ENCODE measurements at places on chromosomes 4 and X.

- no peak for DNase-seq
Observed at GRCh38 chr4:24668956-24669355, 84.6 kb upstream of the DHX15 start.

DNA sequence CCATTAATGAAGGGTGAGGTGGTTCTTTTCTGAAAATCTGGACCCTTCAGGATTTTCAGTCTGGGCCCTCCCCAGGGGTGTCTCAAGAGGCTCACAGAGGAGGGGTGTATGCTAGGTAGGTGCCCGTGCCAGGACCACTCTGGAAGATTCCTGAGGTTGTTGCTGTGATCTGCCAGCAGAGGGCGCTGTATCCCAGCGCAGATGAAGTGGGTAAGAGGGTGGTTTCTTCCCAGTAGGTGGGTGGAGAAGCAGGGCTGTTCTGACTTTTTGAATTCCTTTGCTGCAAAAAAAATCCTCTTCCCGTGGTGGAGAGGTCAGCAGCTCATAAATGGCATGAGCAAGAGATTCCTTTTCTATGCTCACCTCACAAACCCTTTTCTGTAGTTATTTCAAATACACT lies 51.1 kb downstream of the SCML1 start:
- DNase-seq: peak; percentile 60

DNA sequence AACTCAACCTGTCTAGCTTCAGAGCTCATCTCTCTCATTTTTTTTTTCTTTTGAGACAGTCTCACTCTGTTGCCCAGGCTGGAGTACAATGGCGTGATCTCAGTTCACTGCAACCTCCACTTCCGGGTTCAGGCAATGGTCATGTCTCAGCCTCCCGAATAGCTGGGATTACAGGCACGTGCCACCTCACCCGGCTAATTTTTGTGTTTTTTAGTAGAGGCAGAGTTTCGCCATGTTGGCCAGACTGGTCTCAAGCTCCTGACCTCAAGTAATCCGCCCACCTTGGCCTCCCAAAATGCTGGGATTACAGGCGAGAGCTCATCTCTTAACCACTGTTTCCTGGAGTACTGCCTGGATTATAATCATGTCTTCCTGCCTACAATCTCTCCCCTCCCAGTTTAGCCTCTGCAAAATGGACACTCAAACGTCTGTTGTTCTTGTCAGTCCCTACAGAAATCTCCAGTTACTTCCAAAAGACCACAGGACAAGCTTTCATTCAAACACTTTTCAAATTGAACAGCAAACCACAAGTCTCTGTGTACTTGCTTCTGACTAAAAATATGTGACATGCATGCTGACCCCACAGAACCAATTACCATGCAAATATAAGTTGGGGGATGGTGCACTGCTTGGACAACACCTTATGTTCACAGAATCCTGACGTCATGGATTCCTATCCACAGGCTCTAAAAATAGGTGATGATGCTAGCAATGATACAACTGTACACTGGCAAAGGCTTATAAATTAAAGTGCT lies 137.2 kb downstream of the SH3KBP1 start:
- no peak for DNase-seq

DNA sequence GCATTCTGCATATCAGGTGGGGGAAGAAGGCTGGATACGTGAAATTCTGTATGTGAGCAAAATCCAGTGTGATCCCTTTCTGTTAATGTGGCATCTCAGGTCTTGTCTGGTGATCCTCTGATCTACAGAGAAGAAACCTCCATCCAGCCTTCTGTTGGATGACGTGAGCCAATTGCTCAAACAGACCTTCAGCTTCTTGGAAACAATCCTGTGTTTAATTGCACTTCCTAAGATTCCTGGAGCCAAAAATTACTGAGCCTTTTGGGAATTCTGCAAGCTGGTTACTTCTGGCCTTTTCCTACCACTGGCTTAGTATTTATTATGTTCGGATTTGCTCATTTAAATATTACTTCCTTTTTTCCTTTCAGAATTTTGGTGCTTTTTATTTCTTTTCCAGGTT lies 51.2 kb downstream of the TRIML1 start:
- DNase-seq: no peak

GRCh38 chr4:169256856-169257761 lies 13.6 kb downstream of the SH3RF1 start:
- no peak for DNase-seq
